EH (cell line): ENCODE measurements at places on chromosomes 12 and 14.

- no peak for DNase-seq
These were observed 28.2 kb upstream of the MMP17 start for GRCh38 chr12:131799828-131800593.

- no peak for DNase-seq
These were observed 90.6 kb upstream of the FRMD6 start for GRCh38 chr14:51561141-51561540.

DNA sequence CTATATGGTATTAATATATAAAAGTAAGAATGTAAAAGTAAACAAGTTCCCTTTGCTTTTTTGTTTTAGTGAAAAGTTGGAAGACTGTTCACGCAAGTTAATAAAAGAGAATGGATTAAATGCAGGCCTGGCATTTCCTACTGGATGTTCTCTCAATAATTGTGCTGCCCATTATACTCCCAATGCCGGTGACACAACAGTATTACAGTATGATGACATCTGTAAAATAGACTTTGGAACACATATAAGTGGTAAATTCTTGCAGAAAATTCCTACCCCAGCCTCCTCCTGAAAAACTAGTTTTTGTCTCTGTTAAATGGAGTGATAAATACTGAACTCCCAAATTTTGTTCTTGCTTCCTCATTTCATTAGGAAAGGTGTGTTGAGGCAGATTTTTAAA is 20.9 kb downstream of the METAP2 start:
- DNase-seq = no peak

- no peak for DNase-seq
These were observed 935 bp upstream of the CRIP1 start for GRCh38 chr14:105485739-105486162.

DNA sequence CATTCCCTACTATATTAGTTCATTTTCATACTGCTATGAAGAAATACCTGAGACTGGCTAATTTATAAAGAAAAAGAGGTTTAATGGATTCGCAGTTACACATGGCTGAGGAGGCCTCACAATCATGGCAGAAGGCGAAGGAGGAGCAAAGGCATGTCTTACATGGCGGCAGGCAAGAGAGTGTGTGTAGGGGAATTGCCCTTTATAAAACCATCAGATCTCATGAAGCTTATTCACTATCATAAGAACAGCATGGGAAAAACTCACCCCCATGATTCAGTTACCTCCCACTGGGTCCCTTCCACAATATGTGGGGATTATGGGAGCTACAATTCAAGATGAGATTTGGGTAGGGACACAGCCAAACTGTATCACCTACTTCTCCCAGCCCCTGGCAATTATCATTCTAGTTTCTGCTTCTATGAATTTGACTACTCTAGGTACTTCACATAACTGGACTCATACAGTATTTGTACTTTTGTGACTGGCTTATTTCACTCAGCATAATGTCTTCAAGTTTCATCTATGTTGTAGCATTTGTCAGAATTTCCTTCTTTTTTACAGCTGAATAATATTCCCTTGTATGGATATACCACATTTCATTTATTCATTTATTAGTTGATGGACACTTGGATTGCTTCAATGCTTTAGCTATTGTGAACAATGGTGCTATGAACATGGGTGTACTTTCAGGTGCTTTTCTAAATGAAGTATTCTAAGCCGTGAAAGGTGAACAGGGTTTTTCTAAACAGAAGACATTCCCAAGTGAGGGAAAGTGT is 219.5 kb upstream of the NUDT4 start:
- no peak for DNase-seq

DNA sequence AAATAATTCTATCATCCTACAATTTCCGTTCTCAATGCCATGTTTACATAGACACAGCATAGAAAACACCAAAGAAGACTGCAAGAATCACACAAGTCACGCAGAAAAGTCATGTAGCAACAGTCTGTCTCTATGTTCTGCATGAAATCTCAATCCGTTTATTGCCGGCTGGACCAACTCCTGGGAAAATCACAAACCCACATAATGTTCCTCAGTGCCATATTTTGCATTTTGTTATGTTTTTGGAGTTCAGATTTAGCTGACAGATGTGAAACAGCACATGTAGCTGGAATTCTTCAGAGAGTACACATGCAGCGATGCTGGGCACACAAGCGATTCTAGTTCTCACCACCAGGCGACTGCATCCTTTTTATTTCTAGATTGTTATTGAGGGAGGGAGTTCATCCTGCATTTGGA is 193.1 kb downstream of the APAF1 start:
- DNase-seq = peak; percentile 14

DNA sequence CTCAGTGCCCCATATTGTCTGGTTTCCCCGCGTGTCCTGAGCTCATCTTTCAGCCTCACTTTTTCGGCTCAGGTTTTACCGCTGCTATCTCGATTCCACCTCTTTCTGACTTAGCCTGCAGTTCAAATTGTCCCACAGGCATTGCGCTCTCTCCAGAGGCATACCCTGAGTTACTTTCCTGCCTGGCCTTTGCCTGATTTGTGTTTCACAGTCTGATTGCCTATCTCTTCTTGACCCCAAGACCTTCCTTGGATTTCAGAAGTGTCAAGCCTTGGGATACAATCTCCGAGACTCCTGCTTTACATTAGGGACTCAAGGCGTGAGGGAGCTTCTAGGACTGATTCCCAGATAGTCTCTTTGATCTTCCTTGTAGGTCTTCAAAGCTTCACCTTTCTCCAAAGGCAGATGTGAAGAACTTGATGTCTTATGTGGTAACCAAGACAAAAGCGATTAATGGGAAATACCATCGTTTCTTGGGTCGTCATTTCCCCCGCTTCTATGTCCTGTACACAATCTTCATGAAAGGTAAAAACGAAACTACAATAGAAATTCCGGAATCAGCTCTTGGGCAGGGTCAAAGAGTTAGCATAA is 629 bp downstream of the LETMD1 start:
- DNase-seq = no peak

DNA sequence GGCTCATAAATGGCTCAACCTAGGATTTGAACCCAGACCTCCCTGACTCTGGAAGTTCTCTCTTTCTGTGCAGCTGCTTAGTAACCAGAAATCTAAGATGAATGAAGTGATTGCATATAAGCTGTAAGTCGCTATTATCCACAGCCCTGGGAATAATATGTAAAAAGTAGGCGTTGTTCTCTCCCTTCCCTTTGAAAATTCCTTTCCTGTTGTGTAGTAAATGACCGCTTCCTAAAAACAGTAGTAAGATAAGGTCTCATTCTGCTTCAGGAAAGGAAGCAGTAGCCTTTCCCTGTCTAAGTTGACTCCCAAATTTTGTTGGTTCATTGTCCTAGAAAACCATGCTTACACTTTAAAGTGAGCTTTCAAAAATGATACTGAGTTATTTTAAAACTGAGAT is 418.3 kb downstream of the EGLN3 start:
- DNase-seq = no peak

GRCh38 chr14:23076785-23077408 is 18.0 kb downstream of the ACIN1 start:
- DNase-seq = peak; percentile 55

DNA sequence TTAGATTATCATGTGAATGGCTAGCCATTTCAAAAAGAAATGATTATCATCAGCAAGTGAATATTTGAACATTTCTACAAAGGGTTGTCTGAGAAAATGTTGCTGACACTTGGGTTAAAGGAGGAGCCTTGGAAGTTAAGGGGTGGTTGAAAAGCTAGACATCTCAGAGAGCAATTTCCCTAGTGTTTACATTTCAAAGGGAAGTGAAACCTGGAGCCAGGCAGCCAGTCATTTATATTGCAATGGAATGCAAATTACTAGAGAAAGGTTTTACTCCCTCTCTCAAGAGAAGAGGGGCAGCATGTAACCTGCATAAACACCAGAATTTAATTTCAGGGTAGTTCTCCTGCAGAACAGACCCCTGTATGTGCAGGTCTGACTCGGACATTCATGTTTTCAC is 279.0 kb downstream of the SLC16A7 start:
- peak; percentile 7 for DNase-seq

DNA sequence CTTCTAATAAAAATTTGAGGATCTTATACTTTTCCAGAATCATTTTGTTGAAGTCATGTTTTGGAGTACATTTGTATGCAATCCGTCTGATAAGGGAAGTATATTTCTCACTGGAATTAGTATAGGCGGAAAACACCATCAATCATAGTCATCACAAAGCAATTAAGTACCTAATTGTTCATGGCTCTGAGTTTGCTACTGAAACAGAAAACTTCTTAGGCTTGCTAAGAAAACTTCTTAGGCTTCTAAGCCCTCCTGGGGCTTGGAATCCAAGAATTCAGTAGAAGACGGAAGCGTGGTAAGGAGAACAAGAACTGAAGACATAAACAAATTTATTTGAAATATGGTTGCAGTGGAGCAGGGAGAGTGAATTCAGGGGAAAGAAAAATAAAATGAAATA is 636.3 kb downstream of the DIO2 start:
- no peak for DNase-seq

- peak; percentile 41 for DNase-seq
These were observed 24.1 kb downstream of the ATP5MC2 start for GRCh38 chr12:53651737-53652136.

GRCh38 chr14:38044710-38045109 is 163.0 kb upstream of the SSTR1 start:
- DNase-seq = no peak

- peak; percentile 66 for DNase-seq
These were observed 32.7 kb upstream of the SMUG1 start for GRCh38 chr12:54221402-54221984.

DNA sequence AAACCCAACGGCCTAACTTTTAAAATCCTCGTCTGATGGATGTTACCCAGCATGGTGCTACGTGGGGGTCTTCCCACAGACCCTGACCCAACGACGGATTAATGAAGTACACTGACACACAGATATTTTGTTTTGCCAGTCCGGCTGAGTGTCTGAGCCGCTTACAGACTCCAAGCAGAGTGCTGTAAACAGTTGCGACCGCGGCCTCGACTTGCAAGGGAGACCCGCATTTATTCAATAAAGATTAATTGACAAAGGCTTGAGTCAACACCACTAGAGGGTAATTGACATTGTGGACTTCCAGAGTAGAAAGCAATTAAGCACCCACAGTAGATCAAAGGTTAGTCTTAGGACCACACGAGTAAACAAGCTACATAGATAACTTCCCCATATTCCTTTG is 1042.4 kb downstream of the AACS start:
- DNase-seq = no peak

DNA sequence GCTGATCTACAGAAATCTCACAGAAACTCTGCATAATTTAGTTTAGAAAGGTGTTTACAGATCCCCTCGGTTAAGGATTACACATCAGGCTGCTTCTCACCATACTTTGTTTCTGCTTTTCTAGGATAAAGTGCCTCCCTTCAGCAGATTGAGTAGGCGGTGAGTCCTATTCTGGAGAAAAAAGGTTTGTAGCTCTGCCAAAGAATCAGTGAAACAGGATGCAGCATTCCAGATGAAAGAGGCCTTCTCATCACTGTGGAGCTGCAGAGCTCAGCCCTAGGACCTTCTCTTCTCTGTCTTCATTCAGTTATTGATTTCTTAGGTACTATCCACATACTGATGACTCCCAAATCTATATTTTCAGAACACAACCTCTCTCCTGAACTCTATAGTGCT is 155.5 kb upstream of the KRR1 start:
- peak; percentile 73 for DNase-seq

GRCh38 chr12:24945039-24945438 is 3.9 kb downstream of the BCAT1 start:
- no peak for DNase-seq

DNA sequence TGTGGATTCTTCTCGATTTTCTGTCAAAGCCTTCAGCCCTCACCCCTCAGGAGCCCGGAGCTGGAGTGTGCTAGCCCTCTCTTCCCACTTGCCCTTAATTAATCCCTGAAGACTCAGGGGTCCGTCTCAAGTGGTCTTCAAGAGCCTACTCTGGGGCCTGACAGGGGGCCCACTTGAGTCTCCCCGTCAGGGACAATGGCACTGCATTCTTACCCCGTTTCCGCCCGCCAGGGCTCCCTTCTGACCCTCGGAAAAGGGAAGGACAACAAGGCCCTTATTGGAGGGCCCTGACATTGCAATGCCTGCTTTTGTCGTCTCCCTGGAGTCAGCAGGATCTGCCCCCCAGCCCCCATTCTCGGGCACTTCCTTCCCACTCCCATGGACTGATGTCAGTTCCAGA is 34.4 kb downstream of the TBX3 start:
- no peak for DNase-seq

DNA sequence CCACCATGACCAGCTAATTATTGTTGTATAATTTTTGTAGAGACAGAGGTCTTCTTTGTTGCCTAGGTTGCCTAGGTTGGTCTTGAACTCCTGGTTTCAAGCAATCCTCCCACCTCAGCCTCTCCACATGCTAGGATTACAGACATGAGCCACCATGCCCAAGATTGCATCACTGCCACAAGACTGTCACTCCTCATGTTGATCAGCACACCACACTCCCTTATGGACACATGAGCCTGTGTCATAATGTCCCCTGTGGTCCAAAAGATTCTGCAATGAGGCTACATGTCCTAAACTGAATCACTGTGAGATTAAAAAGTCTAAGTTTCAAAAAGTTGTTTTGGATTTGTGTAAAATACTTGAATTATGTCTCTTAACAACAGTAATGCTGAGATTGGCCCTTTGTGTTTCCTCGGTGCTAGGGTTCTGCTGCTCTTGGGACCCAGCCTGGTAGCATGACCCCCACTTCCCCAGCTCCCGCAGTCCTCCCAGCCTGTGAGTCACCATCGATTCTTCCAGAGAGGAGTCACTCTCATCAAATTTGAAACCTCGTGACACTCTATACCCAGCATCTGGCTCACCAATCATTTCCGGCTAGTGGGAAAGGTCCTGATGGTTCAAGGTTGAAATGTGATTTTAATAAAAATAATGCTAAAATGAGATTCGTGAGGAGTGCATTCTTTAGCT is 890.9 kb downstream of the VRK1 start:
- DNase-seq = no peak

- DNase-seq = no peak
These were observed 4.3 kb upstream of the ZFP36L1 start for GRCh38 chr14:68797121-68797670.

DNA sequence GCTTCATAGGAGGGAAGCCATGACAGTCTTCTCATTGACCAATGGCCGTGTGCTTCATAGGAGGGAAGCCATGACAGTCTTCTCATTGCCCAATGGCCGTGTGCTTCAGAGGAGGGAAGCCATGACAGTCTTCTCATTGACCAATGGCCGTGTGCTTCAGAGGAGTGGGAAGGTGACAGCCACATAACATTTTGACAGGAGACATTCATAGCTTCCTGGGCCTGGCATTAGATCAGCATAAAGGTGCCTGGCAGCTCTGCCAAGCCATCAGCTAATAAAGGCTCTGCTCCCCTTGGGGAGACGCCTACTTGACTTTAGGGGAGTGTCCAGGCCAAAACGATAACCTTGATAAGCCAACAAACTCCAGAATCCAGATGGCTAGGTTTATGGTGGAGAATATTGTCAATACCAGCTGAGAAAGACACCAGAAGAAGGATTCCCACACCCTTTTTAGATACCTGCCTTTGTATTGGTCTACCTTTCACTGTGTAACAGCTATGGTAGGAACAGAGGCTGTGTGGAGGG is 274.0 kb upstream of the FKBP4 start:
- no peak for DNase-seq

- DNase-seq = no peak
These were observed 58.2 kb upstream of the PYGL start for GRCh38 chr14:51002406-51002999.

GRCh38 chr12:121894633-121895032 is 6.0 kb downstream of the PSMD9 start:
- peak; percentile 48 for DNase-seq
